RWPE1 (cell line): ENCODE measurements at places on chromosomes 7 and 10.

- DNase-seq, result no peak
Measured at GRCh38 chr10:50385624-50386023, 134.3 kb upstream of the ASAH2 start.

DNA sequence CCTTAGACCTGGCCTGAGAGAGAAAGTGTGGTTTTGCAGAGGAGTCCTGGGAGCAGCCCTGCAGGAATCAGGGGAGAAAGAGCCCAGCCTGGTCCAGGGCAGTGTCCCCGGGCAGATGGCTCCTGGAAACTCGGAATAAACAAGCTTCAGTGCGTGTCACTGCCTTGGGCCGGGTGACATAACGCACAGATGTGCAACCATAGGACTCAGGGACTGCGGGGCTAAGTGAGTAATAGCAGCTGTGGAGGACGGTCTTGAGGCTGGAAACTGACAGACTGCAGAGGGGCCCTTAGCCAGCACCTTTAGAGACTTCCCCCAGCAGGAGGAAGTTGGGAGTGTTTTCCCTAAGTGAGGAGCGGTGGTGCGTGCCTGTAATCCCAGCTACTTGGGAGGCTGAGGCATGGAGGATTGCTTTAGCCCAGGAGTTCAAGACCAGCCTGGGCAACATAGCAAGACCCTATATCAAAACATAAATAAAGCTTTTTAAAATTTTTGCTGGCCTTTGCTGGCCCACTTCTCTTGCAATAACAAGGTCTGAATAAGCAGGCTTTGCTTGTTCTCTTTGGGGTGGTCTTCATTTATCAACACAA, 5.3 kb upstream of the CLIP2 start:
- DNase-seq, result no peak

- DNase-seq, result no peak
Measured at GRCh38 chr10:95832216-95833041, 75.3 kb upstream of the CC2D2B start.

GRCh38 chr7:155002411-155003091, 373 bp downstream of the PAXIP1 start:
- DNase-seq, result peak; percentile 10

DNA sequence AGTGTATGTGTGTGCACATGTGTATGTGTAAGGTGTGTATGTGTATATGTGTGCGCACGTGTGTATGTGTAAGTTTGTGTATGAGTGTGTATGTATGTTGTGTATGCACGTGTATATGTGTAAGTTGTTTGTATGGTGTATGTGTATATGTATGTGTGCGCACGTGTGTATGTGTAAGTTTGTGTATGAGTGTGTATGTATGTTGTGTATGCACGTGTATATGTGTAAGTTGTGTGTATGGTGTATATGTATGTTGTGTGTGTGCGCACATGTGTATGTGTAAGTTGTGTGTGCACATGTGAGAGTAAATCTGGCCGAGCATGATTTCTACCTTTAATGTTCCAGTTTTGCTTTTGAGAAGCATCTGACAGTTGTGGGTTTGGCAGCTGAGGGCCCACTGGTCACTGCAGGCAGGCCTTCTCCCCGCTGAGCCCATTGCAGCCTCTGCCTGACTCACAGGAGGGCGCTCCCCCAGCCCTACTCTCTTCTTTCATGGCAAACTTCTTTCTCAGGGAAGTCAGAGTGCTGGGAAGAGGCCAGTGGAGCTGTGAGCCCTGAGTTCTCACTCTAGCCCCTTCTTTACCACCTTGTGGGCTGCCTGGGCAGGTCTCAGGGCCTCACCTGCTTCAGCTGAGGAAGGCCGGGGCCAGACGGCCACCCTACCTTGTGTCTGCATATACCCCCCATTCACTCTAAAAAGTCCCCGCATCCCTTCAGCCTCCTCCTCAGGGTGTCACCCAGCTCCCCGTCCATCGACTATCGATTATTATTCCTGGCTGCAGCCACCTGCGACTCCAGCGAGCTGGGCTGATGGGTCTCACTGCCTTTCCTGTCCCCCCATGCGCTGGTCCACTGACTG, 11.2 kb downstream of the WDR86 start:
- no peak for DNase-seq
